ENCODE measurements at places on chromosomes 2 and 18.

GRCh38 chr18:9720327-9720726 is 12.2 kb downstream of the RAB31 start:
- no peak for DNase-seq

DNA sequence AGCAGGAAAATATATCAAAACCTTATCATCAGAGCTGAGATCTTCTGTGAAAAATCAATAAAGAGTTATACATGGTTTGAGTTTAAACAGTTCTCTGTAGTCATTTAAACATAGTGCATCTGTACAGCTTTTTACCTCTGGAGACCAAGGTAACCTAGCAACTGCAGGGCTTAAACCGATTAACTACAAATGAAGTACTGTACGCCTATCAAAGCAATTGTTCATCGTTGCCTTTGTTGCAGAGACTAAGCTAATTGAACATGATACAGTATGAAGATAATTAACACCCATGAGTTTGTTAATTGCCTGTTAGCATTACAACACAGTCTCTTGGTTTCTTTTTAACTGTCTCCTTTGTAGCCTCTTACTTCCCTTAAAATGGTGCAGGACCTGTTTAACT is 147.9 kb downstream of the LNPK start:
- DNase-seq: peak; percentile 58

DNA sequence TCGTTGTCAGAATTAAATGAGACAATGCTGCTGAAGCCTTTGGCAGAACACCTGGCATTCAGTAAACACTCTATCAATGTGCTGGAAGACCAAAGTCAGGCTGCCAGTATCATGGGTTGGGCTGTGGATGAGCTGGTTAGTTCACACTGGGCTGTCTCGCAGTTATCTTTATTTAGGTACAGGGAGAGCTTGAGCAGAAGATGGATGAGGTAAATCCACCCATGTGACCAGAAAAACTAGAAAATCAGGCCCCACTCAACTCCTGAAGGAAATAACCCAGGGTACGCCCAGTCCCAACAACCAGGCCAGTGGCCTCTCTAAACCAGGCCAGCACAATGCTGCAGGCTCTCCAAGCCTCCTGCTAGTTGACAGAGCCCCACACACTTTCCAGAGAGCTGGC is 330.3 kb downstream of the TNS1 start:
- no peak for DNase-seq

DNA sequence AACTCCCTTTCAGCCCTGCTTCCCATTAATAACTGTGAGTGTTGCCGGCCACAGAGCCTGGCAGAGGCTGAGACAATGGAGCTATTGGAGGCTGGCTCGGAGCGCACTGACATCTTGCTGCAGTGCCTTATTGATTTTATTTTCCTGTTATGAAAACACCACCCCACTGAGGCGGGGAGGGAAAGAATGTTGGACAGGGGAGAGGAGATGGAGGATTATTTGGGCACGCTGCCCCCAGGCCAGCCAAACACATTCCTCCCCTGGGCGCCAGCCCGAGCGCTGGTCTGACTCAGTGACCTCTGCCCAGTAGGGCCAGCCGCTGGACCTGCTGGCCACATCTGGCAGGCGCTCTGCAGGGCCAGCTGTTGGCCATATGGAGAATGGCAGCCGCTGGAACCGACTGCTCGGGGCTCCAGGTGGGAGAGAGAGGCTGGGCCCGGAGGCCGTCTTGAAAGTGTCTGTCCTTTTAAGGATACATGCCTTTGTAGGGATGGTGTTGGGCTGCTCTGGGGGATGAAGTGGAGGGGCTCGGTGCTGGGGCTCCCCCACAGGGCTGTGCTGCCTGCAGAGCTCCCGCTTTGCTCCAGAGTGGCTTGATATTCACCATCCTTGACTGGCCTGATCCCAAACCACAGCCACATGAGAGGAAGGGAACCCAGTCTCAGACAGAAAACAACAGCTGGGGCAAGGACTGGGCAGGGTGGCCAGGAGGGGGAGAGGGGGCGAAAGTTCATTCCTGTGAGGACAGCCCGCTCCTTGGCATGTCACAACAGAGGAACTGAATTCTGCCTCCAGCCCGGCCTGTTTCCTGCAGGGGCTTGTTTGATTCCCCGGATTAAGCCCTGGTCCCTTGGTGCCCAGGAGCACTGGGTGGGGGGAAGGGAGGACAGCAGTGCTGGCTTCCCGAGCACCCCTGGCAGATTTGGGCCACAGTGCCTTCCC is 179.0 kb downstream of the KLHL29 start:
- DNase-seq: peak; percentile 28

DNA sequence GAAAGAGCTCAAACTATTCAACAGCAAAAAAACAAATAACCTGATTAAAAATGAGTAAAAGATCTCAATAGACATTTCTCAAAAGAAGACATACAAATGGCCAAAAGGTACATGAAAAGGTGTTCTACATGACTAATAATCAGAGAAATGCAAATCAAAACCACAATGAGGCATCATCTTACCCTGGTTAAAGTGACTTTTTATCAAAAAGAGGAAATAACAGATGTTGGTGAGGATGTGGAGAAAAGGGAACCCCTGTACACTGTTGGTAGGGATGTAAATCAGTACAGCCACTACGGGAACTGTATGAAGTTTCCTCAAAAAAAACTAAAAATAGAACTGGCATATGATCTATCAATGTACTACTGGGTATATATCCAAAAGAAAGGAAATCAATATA is 39.8 kb upstream of the TMEM163 start:
- no peak for DNase-seq

DNA sequence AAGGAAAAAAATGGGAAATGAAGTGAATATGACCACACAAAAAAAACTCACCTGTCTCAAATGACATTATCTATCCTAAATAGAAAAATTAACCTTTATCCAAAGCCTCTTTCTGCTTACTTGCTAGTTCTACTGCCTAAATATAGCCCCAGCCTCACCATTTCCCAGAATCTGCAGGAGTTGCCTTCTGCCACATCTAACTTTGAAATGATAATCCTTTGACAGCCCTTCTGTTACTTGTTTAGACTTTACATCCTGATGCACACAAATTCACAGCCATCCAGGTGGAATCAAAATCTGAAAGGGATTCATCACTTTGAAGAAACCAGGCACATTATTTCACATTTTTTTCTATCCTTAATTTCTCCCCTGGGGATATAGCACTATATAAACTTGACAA is 1356.2 kb upstream of the NXPH2 start:
- DNase-seq: peak; percentile 63

DNA sequence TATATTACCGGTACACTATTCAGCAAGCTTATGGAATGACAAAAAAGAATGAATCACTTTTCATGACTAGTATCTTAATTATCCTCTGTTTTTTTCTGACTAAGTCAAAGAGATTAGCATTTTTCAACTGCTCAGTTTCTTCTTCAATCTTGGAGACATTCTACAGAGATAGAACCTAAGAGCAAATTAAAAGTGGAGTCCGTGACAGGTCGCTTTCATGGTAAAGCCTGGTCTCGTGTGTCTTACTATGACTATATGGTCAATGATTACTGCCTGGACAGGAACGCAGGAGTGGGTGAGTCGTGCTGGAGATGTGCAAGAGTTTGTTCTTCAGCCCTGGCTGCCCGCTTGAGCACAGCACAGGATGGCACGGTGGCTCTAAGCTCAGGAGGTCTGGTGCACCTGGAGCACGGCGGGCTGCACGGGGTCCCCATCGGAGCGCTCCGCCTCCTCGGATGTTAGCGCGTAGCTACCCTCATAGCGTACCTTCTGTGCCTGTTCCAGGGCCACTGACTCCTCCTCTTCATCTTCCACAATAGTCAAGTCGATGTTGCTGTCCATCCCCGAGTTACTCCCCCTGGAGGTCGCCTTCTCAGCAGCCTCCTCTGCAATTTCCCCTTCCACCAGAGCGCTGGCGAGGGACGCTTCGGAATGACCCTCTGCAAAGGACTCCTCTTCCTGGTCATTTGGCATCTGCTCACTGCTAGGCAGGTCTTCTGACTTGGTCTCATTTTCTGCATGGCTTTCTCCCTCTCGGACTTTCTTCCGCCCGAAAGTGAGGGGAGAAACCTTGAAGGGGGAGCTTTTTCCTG is 11.1 kb downstream of the CAVIN2 start:
- DNase-seq: no peak

DNA sequence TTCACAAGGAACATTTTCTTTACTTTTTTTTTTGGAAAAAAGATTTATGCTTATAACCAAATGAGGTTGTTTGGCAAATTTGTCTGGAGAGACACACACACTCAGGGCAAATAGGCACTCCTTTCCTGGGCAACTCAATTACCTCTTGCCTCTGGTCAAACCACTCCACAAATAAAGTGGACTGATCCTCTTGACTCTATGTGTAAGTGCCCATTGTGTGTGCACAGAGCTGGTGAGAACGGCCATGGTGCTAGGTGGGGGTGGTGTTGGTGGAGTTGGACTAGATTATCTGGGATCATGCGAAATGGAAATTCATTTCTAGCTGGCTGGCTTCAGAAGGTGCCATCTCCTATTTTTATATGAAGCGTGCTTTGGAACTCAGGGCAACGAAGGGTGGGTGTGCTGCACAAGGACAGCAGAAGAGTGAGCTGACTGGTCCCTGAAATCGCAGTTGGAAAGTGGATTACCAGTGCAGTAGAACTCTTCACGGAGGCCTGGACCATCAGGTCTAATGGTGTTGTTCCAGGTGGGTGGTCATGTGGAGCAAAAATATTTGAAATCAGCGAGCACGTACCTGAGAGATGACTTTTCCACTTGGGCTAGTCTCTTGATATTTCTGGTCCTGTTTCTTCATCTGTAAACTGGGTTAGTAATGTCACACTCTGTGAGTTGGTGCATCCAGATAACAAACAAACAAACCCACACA is 149.9 kb downstream of the RPIA start:
- no peak for DNase-seq

- no peak for DNase-seq
These were observed 551.1 kb downstream of the TNS1 start for GRCh38 chr2:217451666-217452065.

GRCh38 chr2:43080571-43081021 is 145.8 kb downstream of the ZFP36L2 start:
- no peak for DNase-seq

DNA sequence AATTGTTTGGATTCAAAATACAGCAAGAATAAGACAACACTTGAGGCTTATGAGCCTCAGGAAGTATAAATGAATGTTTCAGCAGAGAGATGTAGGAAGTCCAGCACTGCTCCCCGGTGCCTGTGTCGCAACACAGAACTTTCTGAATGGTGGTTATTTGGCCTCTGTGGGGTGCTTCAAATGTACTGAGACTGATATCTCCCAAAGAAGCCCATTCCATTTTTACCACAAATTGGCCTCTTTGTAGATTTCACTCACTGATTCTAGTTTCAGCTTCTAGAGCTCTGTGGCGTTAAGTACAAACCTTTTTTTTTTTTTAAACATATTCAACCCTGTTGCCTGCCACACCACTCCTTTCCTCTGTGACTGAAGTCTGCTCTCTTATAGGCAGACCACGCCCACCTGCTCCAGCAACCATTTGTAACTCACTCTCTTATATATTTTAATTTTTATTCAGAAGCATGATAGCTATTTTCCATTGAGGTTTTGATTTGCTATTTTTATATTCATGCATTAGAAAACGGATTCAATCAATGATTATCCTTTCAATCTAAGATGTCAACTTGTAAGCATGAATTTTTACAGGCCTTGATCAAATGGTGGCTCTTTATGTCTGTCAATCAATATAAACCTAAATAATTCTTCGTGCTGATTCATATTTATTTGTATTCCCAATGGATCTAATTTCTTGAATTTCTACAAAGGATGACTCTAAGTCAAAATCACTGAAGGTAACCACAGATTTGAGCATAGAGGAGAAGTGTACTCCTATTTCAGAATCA is 277.1 kb upstream of the CCDC68 start:
- DNase-seq: no peak

- no peak for DNase-seq
These were observed 38.5 kb downstream of the PSMG2 start for GRCh38 chr18:12741351-12741750.

- DNase-seq: no peak
These were observed 88.0 kb downstream of the MEMO1 start for GRCh38 chr2:31922542-31923408.

DNA sequence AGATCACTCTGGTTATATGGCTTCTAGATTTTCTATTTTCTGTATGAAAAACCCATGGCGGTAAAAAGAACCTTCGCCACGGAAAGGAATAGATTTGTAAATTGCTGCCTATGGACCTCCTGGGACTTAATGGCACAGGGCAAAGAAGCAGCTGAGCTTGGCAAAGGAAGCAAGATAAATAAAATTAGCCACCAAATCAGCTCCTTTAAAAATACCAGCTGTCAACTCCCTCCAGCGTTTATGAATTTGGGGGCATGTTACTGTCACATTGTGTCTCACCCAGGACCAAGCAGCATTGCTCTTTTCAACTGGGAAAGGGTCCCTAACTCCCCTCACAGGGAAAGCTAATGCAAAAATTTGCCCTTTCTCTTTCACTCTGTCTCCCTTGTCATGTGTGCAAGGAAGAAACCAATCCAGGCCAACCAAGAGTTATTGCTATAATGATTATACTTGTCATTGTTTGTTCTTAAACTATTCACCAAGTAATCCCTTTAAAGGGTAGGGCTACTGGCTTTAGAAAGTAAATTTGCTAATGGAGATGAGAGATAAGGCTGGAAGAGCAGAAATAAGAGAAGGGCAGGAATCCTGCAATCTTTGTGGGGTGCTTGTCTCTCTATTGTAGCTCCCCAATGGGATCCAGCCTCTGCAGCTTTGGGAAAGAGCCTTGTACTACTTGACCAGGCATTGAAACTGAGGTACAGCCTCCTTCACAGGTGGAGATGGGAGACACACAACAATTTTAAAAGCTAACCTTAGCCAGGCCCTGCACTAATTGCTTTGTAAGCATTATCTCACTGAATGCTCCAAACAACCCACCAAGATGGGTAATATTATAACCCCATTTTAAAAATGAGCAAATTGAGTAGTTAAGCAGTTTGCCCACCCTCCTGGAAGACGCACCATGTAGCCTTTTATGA is 119.1 kb upstream of the KLF7 start:
- no peak for DNase-seq

DNA sequence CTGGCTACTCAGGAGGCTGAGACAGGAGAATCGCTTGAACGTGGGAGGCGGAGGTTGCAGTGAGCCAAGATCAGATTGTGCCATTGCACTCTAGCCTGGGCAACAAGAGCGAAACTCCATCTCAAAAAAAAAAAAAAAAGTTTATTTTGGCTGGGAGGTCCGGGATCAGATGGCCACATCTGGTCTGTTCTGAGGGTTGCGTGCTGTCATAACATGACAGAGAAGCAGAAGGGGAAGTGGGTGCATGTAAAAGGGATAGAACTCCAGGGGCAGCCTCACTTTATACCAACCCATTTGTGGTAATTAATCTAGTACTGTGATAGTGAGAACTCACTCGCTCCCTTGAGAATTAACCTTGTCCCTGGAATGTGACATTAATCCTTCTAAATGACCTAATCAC is 101.2 kb downstream of the PTPN4 start:
- DNase-seq: peak; percentile 4

DNA sequence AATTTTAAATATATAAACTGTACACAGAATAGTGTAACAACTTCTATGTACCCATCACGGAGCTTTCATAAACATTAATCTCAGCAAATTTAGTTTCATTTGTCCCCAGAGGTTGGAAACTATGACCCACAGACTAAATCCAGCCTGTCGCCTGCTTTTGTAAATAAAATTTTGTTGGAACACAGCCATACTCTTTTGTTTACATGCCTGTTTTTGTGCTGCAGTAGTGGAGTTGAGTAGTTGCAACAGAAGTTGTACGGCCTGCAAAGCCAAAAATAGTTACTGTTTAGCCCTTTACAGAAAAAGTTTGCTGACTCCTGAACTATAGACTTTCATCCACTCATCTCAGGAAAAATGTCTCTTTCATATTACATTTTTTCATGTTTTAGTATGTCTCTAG is 39.8 kb downstream of the RBM45 start:
- no peak for DNase-seq

Data from NCI-H524 (cell line).